Sigmoid colon (tissue), 7 donors: ENCODE measurements at places on chromosomes 6 and 20. TPM values are rescaled to one million over a fixed set of nuclear protein-coding genes. Genes with fewer than 3 reads are reported as not detected.
A peak's percentile ranks its signal among the peaks of the same experiment; 100 is the strongest.

- no peak for DNase-seq
Measured at GRCh38 chr6:152529369-152529768, 107.8 kb downstream of the SYNE1 start.

DNA sequence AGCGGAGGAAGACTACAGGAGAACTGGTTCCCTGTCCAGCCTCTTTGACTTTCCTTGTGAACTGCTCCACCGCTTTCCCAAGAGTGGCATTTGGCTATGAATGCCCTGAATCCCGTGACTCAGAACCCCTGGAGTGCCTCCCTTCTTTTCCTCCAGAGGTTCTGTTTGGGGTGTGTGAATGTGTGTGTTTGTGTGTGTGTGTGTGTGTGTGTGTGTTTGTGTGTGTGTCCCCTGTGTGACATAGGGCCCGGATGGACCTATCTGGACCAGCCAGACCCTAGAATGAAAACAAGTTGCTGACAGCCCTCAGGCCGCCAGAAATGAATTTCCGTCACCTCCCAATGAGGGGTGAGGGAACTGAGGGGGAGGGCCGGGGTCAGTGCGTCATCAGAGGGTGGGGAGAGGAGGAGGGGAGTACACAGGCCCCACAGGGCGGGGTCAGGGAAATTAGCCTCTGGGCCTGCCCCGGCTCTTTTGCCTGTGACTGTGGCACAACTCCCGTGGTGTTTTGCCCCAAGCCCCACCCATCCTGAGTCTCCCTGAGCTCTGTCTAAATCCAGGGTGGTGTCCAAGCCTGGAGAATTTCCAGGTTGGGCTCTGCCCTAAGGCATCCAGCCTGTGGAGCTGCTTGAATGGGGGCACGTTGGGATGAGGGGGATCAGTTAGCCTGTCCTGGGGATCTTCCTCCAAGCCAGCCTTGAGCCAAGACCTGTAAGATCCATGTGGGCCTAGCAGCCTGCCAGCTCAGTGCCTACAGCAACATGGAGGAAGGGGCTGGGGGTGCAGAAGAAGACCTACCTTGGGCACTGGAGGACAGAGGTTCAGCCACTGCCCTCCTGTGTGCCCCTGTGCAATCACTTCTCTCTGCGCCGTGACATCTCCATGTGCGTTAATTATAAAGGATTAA, 15.2 kb upstream of the MRPS18A start:
- peak; percentile 96 for DNase-seq

DNA sequence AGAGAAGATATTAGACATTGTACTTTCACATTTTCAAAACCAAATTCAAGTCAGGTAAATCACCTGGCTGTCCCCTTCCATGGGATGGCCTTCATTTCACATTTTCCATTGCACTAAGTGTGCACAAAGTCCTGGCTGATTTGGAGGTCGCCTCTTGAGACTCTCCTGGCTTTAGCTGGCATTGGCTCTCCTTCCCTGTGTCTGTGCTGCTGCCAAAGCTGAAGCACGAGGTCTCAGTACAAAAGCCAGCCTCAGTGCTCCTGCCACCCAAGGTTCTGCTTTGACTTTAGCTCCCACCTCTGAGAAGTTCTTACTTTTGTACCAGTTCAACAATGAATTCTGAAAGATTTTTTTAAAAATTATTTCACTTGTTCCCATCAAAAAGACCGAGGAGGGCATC, 289.2 kb upstream of the CNR1 start:
- no peak for DNase-seq

- peak; percentile 24 for DNase-seq
Measured at GRCh38 chr6:158680481-158680880, 30.6 kb downstream of the SYTL3 start.

The TRIM40 gene
- total RNA-seq, result not detected
